GM12891 (cell line): ENCODE measurements at places on chromosomes 6 and 20.
A peak's percentile ranks its signal among the peaks of the same experiment; 100 is the strongest.

DNA sequence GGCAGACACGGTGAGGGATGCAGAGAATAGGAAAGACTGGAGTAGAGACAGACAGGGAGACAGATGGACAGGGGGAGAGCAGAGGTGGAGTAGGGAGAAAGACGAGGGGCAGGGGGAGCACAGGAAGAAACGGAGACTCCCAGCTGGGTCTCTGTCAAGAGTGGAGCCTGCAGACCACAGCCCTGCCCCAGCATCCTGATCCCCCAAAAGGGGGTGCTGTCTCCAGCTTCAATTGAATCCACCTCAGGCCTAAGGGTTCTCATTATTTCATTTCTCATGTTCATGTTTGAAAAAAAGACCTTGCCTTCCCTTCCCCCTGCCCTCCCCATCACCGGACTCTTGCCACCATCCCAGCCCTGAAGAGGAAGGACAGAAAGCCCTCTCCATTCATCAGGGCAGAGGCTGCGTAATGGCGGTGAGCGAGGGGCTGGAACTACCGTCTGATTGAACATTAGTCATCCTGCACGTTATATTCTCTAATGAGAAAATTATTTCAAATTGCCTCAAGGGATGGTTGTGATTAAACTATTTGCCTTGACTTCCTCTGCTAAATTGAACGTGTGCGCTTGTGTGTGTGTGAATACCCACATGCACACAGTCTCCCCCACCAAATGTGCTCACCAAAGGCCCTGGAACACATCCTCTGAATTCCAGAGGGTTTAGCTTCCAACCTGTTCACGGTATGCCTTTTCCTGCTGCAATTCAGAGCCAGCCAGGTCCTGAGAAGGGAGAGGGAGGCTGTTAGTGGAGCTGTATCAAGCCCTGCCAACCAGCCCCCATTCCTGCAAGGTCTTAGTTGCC is 98.3 kb downstream of the CDC5L start:
- DNase-seq, result no peak

GRCh38 chr6:131532580-131533039 is 40.4 kb upstream of the ARG1 start:
- DNase-seq, result peak; percentile 9

GRCh38 chr6:108766886-108767285 is 81.3 kb upstream of the ARMC2 start:
- DNase-seq, result no peak

DNA sequence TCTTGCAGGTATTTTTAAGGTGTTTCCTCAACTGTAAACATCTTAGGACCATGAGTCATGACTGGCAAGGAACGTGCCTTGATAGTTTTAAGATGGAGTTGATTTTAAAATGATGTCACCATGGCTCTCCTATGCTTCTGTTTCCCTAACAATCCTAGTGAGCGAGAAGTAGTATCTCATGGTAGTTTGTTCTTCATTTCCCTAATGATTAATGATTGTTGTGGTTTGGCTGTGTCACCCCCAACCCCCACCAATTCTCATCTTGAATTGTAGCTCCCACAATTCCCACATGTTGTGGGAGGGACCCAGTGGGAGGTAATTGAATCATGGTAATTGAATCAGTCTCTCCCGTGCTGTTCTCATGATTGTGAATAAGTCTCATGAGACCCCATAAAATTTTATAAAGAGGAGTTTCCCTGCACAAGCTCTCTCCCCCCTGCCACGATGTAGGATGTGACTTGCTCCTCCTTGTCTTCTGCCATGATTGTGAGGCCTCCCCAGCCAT is 16.8 kb upstream of the BNIP5 start:
- DNase-seq, result no peak

DNA sequence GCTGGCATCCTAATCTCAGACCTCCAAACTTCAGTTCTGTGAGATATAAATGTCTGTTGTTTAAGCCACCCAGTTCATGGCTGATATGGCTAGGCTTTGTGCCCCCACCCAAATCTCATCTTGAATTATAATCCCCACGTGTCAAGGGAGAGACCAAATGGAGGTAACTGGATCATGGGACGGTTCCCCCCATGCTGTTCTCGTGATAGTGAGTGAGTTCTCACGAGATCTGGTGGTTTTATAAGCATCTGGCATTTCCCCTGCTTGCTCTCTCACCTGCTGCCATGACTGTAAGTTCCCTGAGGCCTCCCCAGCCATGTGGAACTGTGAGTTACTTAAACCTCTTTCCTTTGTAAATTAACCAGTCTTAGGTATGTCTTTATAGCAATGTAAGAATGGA is 56.7 kb downstream of the KIAA0319 start:
- DNase-seq, result no peak

- no peak for DNase-seq
Measured at GRCh38 chr6:17886891-17887290, 100.5 kb downstream of the KIF13A start.

- no peak for DNase-seq
Measured at GRCh38 chr6:25637960-25638434, 14.0 kb upstream of the SCGN start.

DNA sequence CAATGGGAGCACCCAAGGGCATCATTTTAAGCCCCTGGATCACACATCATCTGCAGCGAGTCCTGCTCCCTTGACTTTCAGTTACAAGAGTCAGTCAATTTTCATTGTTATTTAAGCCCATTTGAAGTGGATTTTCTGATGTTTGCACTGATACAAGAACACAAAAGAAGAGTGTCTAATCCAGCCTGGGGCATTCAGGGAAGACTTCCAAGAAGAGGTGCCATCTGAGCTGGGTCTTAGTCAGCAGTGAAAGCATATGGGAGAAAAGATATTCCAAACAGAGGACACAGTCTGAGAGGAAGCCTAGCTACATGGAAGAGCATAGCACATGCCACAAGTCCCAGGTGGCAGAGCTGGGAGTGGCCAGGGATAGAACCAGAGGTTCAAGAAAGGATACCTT is 10.4 kb upstream of the FOXP4 start:
- no peak for DNase-seq

GRCh38 chr6:142781129-142781528 is 163.8 kb downstream of the HIVEP2 start:
- DNase-seq, result no peak

- DNase-seq, result no peak
Measured at GRCh38 chr6:16244446-16244845, 6.1 kb downstream of the GMPR start.

DNA sequence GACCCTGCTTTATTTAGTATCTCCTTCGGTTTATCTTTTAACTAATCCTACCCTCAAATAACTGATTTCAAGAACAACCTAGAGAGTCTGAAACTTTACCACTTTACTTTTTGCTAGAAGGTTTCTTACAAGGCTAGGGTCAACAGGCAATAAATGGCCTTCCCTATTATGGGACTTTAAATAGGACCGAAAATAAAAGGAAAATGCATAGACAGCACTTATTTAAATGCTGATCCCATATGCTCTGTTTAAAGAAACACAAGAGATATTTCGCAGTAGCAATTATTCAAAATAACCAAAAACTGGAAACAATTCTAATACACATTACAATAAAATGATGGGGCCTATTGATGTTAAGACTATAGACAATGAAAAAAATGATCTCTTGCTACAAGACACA is 13.7 kb downstream of the MCUR1 start:
- DNase-seq, result no peak

DNA sequence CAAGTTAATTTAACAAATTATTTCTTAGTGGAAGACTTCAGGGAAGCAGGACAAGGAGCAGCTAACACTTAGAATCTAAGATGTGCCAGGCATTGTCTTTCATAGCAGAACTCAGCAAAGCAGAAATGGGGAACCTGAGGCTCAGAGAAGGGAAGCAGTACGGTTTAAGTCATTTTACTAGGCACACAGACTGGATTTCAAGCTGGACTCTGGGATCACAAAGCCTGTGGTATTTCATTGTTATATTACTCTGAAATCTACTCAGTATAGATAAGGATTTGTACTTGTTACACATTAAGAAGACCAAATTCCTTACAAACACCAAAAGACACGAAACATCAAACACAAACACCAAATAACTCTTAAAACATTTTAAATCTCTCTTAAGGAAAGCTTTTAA is 199.6 kb downstream of the ISM1 start:
- no peak for DNase-seq
